ENCODE measurements at places on chromosomes 2 and 18. TPM values are rescaled to one million over a fixed set of nuclear protein-coding genes. Genes with fewer than 3 reads are reported as not detected.

LAMA3 gene
- polyA plus RNA-seq, result 0.76 TPM

DNA sequence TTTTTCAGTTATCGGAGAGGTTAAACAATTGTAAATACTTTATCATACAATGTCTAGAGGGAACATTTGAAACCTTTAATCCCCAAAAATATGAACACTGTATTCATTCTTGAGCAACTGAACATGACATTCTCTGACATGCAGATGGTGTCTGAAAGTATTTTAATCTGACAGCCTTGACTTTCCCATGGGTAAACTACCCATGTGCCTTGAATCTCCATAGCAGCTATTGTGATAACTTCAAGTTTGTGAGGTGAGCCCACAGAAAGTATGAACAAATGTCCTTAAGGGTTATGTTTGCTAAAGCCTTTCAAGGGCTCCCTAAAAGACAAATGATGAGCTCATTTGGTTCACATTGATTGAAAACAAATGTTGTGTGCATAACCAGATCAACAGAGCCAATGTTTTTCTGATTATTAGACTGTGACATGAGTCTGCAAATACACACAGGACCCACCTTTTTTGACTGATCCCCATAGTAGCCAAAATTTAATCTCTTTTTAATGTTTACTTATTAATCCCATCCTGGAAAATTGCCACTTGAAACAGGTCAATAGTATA lies 1326.0 kb downstream of the LRP1B start:
- H3K27me3 ChIP-seq, result no peaks in the 10 kb centered on the region
- no peak for DNase-seq
- no peaks in the 10 kb centered on the region for H3K4me1 ChIP-seq
- no peak overlapping the region for H3K27ac ChIP-seq
- no peaks in the 10 kb centered on the region for H3K36me3 ChIP-seq

- no peak overlapping the region for H3K27ac ChIP-seq
- H3K36me3 ChIP-seq, result peaks cover 6% of the 10 kb centered on the region
- no peak overlapping the region for H3K4me3 ChIP-seq
- peaks cover 13% of the 10 kb centered on the region for H3K27me3 ChIP-seq
- no peak for DNase-seq
These were observed 1.7 kb upstream of the TMEM185B start for GRCh38 chr2:120224735-120225548.

GRCh38 chr18:67285583-67285982 lies 230.9 kb downstream of the DSEL start:
- H3K4me3 ChIP-seq, result no peak overlapping the region
- H3K27me3 ChIP-seq, result no peaks in the 10 kb centered on the region

GRCh38 chr2:112927745-112928144 lies 16.8 kb downstream of the IL37 start:
- no peaks in the 10 kb centered on the region for H3K27me3 ChIP-seq
- no peak overlapping the region for H3K27ac ChIP-seq
- no peaks in the 10 kb centered on the region for H3K4me1 ChIP-seq
- H3K36me3 ChIP-seq, result no peaks in the 10 kb centered on the region
- DNase-seq, result no peak
- no peak overlapping the region for H3K4me3 ChIP-seq

GRCh38 chr2:236217926-236218325 lies 46.3 kb downstream of the ASB18 start:
- H3K4me1 ChIP-seq, result no peaks in the 10 kb centered on the region
- no peak overlapping the region for H3K27ac ChIP-seq
- no peaks in the 10 kb centered on the region for H3K27me3 ChIP-seq
- no peaks in the 10 kb centered on the region for H3K36me3 ChIP-seq
